ENCODE measurements at places on chromosomes 5 and 9.

DNA sequence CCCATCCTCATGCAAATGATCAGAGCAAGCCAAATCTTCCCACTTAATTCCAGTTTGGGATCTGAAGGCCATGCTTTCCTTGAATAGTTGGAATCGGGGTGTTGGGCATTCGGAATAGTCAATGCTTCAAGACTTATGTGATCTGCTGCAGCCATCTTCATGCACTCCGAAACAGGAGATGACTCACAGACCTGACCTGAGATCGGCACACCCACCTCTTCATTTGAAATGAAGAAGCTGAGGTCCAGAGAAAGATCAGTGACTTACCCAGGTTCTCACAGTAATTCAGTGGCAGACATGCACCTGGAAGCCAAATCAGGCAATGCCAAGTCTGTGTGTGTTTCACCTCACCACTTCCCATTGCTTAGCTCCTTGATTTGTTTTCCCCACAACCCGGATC lies 33.0 kb downstream of the FOXD1 start:
- no peak for DNase-seq

DNA sequence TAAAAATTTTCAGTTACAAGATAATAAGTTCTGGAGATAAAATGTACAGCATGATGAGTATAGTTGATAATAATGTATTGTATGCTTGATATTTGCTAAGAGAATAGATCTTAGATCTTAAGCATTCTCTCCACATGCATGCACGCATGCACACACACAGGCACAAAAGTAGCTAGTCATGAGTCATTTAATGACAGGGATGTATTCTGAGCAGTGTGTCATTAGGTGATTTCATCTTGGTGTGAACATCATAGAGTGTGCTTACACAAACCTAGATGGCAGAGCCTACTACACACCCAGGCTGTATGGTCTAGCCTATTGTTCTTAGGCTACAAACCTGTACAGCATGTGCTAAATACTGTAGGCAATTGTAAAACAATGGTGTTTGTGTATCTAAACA lies 124.2 kb downstream of the PTTG1 start:
- no peak for DNase-seq

DNA sequence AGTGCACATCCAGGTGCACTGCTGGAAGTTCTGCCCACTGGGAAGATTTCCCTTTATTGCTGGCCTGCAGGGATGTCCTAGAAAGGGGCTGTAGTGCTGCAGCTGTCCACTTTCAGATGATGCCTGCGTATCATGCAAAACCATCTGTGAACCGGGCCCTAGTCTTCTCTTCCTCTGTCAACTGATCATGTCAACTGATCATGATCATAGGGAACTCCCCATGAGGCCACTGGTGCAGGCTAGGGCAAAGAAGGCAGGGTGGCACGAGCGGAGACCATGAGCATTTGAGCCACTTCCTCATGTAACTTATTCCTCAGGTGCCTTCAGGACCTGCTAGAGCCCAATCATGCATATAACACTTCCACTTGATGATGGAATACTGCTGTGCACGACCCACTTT lies 4.5 kb upstream of the HSDL2 start:
- no peak for DNase-seq

- DNase-seq, result no peak
Measured at GRCh38 chr9:1535051-1535450, 480.1 kb upstream of the SMARCA2 start.

GRCh38 chr5:5018578-5018970 lies 121.6 kb upstream of the ADAMTS16 start:
- DNase-seq, result no peak

GRCh38 chr5:133145436-133146170 lies 93.8 kb downstream of the HSPA4 start:
- no peak for DNase-seq

DNA sequence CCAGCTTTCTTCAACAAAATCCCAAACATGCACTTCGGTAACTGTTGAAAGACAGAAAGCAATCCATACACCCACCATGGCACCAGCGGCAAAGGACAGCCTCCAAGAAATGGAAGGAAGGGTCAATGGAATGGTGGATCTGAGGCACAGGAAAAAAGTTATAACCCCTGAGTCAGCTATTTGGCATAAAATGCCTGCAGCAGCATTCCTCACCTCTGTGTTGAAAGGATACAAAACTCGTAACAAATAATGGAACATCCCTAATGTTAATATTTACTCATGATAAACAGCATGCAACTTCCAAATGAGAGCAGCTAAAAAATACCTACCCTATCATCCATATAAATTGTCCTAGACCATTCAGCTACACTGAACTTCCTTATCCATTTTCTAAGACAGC lies 9.4 kb downstream of the FBXW11 start:
- no peak for DNase-seq

Measured in CD4-positive, alpha-beta T cell treated with Interleukin-17A for 4 hours (primary cell).